Ovary (tissue), 10 donors: ENCODE measurements at places on chromosomes 5 and 9.

DNA sequence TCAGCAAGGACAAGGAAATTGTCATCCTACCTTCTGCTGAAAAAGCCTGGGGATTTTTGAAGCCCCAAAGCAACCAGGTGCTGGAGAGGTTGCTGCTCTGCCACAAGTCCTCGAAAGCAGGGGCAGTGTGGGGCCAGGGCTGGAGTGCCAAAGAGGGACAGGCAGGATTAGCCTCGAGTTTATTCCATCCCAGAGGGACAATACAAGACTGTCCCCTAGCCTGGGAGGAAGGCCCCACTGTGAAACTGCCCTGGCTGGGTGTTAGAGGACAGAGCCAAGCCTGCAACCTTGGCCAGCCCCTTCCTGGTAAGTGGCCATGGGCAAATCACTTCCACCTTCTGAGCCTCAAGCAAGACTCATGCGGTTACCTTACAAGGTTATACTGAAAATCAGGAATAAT, 55.1 kb downstream of the WHRN start:
- H3K4me3 ChIP-seq, result no peak overlapping the region
- peaks cover 7% of the 10 kb centered on the region for H3K4me1 ChIP-seq
- DNase-seq, result no peak
- H3K27ac ChIP-seq, result no peak overlapping the region
- H3K36me3 ChIP-seq, result no peaks in the 10 kb centered on the region

DNA sequence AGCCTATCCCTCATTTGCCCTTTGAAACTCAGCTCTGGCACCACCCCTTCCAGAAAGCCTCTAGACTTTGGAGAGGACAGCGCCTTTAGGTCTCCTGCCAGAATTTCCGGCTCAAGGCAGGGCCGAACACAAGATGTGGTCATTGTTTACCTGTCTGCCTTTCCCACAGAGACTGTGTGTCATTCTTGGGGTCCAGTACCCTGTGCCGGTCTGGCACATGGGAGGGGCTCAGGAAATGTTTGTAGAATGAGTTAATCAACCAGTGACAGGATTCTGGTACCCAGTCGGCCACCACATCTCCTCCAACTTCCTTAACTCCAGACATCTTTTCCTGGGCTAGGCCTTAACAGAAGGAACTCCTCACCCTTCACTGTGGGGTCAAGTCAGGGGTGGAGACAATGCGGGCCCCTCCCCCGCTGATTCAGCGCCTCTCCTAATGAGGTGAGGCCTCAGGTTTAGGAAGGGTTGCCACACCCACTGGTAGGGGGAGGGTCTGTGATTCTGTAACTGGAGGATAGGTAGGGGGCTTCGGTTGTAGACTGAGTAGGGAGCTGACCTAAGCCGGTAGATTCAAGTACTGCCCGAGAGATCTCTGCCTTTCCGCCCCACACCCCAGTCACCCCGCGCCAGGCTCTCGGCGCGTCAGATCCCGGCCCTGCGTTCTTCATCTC, 29.3 kb downstream of the PCDH1 start:
- H3K27ac ChIP-seq, result peak overlapping the region; percentile 45
- no peaks in the 10 kb centered on the region for H3K27me3 ChIP-seq
- peak overlapping the region; percentile 74 for H3K4me3 ChIP-seq
- H3K36me3 ChIP-seq, result no peaks in the 10 kb centered on the region
- H3K4me1 ChIP-seq, result peaks cover 3% of the 10 kb centered on the region
- no peak for DNase-seq

- peak; percentile 57 for DNase-seq
- no peaks in the 10 kb centered on the region for H3K36me3 ChIP-seq
- no peak overlapping the region for H3K4me3 ChIP-seq
Observed at GRCh38 chr5:134561871-134562296, 36.4 kb downstream of the JADE2 start.

DNA sequence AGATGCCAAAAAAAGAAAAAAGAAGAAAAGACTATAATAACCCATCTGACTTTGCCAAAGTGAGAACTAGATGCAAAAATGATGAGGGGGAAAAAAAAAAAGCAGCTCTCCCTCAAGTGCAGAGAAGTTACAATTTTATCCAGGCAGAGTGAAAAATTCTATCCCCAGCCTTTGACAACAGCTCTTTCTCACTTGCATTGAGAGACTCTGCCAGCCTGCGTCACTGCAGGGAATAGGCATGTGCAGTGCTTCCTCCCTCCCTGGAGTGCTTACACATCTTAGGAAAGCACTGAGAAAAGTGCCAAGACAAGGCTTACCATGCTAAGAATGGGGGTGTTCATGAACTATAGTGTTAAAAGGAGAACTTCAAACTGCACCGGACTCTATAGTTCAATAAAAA, 418.6 kb upstream of the TYRP1 start:
- no peak overlapping the region for H3K4me3 ChIP-seq
- no peak overlapping the region for H3K27ac ChIP-seq
- no peaks in the 10 kb centered on the region for H3K27me3 ChIP-seq
- no peaks in the 10 kb centered on the region for H3K36me3 ChIP-seq

GRCh38 chr9:128702949-128703615, 779 bp downstream of the PKN3 start:
- peak overlapping the region; percentile 54 for H3K27ac ChIP-seq
- H3K4me1 ChIP-seq, result peaks cover 1% of the 10 kb centered on the region
- DNase-seq, result no peak

DNA sequence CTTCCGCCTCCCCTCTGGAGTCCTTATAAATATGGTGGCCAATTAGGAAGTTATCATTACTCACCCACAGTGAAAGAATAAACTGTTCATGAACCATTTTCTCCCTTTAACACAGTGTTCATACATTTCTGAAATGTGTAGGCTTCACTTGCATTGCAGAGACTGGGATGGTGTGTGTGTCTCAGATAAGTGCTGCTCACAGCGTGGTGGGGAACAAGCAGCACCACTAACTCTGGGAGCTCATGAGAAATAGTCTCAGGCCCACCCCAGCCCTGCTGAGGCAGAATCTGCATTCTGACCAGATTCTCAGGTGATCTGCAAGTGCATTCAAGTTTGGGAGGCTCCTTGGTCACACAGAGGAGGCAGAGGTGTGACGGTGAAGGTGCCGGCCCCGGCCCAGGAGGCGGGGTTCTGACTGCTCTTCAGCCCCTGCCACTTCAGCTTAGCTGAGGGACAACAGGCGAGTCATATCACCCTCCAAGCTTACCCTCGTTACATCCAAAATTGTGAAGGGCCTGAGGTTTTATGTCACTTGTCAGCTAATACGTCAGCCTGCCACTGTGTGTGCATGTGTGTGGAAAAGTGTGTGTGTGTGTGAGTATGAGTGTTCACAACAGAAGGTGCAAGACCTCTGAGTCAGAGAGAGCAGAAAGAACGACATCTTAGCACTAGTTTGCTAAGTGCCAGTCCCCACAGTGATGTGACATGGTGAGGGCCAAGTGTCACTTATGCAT, 34.7 kb downstream of the DAP start:
- peaks cover 2% of the 10 kb centered on the region for H3K4me1 ChIP-seq
- DNase-seq, result no peak
- no peaks in the 10 kb centered on the region for H3K27me3 ChIP-seq
- H3K4me3 ChIP-seq, result no peak overlapping the region
- H3K36me3 ChIP-seq, result no peaks in the 10 kb centered on the region

GRCh38 chr5:39405083-39405843, 19.5 kb downstream of the DAB2 start:
- H3K4me3 ChIP-seq, result no peak overlapping the region
- no peak for DNase-seq
- peaks cover 22% of the 10 kb centered on the region for H3K4me1 ChIP-seq
- H3K27ac ChIP-seq, result no peak overlapping the region
- no peaks in the 10 kb centered on the region for H3K27me3 ChIP-seq

DNA sequence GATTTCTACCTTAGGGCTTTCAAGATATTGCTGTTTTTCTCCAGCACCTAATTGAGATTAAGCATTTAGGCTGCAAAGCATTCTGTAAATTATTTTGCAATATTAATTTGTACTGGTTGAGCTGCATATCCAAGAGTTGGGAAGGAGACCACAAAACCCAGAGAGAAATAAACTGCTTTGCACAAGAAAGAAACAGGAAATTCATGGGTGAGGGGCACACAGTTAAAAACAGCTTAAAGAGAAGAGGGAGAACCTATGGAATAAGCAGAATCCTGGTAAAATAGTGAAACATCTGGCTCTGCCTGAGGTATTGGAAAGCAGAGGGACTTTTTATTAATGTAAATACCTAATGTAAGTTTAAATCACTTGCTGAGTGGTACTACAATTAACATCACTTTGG, 243.0 kb downstream of the TMEM167A start:
- H3K27me3 ChIP-seq, result no peaks in the 10 kb centered on the region
- no peak overlapping the region for H3K27ac ChIP-seq

- no peaks in the 10 kb centered on the region for H3K4me1 ChIP-seq
- H3K27me3 ChIP-seq, result no peaks in the 10 kb centered on the region
- DNase-seq, result peak; percentile 65
- no peak overlapping the region for H3K27ac ChIP-seq
Observed at GRCh38 chr5:141747152-141748141, 65.4 kb upstream of the ARAP3 start.

DNA sequence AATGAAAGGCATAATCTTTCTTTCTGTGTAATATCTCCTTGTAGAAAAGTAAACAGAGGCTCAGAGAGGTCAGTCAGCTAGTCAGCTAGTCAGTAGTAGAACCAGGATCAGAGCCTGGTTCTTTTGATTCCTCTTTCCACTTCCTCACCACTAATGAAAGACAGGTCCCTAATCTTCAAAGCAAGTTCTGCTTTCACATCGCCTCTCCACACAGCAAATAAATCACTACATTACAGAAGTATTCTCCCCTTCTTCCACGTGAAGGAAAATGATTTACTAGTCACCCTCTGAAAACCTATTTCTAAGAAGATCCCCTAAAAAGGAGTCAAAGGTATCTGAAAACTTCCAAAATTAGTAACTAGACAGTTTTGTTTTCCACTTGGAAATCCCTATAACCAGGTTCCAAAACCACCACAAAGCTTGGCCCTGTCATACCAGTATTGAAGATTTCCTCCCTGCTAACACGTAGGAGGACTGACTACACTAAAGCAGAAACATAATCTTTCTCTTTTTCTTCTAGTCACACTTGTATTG, 140.5 kb upstream of the TARS1 start:
- DNase-seq, result no peak
- no peak overlapping the region for H3K4me3 ChIP-seq
- H3K27ac ChIP-seq, result no peak overlapping the region

- H3K4me3 ChIP-seq, result no peak overlapping the region
- H3K27ac ChIP-seq, result no peak overlapping the region
- no peaks in the 10 kb centered on the region for H3K27me3 ChIP-seq
- peaks cover 2% of the 10 kb centered on the region for H3K4me1 ChIP-seq
- no peak for DNase-seq
Observed at GRCh38 chr9:91332546-91333231, 29.0 kb downstream of the AUH start.

DNA sequence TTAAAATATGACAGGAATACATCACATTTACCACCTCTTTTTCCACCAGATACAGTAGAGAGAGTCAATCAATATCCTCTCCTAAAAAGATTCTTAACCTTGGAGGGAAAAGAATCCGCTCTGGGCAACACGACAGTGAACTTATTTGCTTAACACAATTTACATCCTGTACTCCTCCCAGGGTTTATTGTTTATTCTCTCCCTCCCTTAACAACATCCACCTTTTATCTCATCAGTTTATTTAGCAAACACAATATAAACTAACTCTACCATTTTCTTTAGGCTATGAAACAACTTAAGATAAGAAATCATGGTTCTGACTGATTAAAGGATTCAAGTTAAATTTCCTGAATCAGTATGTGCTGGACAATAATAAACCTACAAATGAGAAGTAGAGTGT, 50.9 kb downstream of the CERT1 start:
- H3K36me3 ChIP-seq, result no peaks in the 10 kb centered on the region
- DNase-seq, result no peak
- no peak overlapping the region for H3K27ac ChIP-seq
- no peak overlapping the region for H3K4me3 ChIP-seq
- peaks cover 4% of the 10 kb centered on the region for H3K4me1 ChIP-seq

- H3K27me3 ChIP-seq, result no peaks in the 10 kb centered on the region
- H3K36me3 ChIP-seq, result no peaks in the 10 kb centered on the region
- H3K4me3 ChIP-seq, result no peak overlapping the region
- H3K4me1 ChIP-seq, result no peaks in the 10 kb centered on the region
Observed at GRCh38 chr5:138385660-138386059, 33.2 kb downstream of the KDM3B start.

DNA sequence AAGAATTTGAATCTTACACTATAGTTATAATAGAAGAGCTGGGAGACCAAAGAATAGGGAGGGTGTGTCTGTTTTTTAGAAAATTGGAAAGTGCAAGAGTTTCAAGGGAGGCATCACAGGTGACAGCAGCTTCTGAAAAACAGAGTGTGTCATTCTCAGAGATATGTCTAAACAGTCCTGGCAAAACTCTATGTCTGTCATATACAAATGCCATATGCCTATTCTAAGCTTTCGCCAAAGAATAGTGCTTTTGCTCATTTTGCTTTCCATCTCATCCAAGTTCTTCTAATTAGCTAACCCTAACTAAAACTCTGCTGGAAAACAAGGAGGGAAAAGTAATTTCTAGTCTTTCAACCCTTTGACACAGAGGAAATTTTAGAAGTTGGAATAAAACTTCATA, 388.0 kb upstream of the TYRP1 start:
- no peak overlapping the region for H3K27ac ChIP-seq
- H3K4me3 ChIP-seq, result no peak overlapping the region
- H3K4me1 ChIP-seq, result no peaks in the 10 kb centered on the region

DNA sequence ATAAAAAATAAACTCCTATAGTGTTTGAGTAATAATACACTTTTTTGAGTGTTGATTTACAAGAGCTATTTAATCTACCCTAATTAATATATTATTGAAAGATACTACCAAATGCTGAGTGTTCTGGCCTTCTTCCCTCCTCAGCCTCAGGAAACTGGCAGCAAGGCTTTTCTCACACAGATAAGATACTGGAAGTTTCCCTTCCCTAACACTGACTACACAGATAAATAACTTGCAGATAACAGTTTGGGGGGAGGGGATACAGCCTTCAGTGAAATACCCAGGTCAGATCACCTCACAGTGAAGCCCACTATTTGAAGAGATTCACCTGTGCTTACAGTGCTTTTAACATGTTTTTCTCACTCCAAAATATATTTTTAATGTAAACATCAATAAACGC, 1.6 kb upstream of the NIPSNAP3A start:
- H3K27me3 ChIP-seq, result no peaks in the 10 kb centered on the region
- no peaks in the 10 kb centered on the region for H3K36me3 ChIP-seq
- no peak overlapping the region for H3K4me3 ChIP-seq
- no peak for DNase-seq

DNA sequence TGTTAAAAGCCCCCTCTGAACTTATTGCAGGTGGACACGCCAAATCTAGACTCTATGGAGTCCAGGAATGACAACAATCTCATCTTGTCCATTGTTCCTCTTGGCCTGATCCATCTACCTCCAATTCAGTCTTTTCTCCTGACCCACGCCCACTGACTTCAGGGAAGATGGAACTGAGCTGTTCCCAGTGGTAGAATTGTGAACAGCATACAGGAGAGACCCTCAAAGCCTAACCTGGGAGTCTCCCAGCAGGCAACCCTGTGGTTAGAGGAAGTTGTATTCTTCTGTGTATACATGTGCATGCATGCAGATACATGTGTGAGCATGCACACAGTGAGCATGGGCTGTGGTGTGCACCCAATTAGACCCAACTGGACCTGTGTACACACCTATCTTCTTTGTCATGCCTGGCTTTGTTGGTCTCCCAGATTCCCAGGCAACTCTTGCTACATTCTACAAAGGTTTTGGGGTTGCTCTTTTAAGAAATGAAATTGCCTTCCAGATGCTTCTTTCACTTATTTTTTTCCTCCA, 286.0 kb downstream of the ZSWIM6 start:
- peaks cover 8% of the 10 kb centered on the region for H3K4me1 ChIP-seq
- no peak overlapping the region for H3K27ac ChIP-seq
- no peak for DNase-seq
- H3K36me3 ChIP-seq, result no peaks in the 10 kb centered on the region
- no peak overlapping the region for H3K4me3 ChIP-seq
